Hepatocyte (in vitro differentiated cells): ENCODE measurements at places on chromosomes 11 and 22. TPM values are rescaled to one million over a fixed set of nuclear protein-coding genes. Genes with fewer than 3 reads are reported as not detected.

Gene NLRP14
- polyA plus RNA-seq = not detected in 2 replicates

Gene APOBEC3H
- not detected in 2 replicates for polyA plus RNA-seq

Gene TMEM25
- 35.6 and 42.9 TPM in 2 replicates for polyA plus RNA-seq

Gene CCND1
- polyA plus RNA-seq = 81.9 and 82.9 TPM in 2 replicates

Gene MS4A8
- 1.7 and 2.3 TPM in 2 replicates for polyA plus RNA-seq

Gene SAA4
- polyA plus RNA-seq = 75.6 and 101 TPM in 2 replicates

Gene OR52I2
- polyA plus RNA-seq = not detected in 2 replicates

Gene NOX4
- polyA plus RNA-seq = 5.5 and 9.4 TPM in 2 replicates

Gene NRIP3
- polyA plus RNA-seq = 2.2 and 2.9 TPM in 2 replicates

Gene B3GAT1
- 0.40 TPM in 1 of 2 replicates, not detected in the other for polyA plus RNA-seq

Gene PLAAT5
- polyA plus RNA-seq = 0.18 and 0.95 TPM in 2 replicates

Gene PDE3B
- polyA plus RNA-seq = 10.9 and 15.8 TPM in 2 replicates

Gene FDXACB1
- polyA plus RNA-seq = 0.64 and 2.2 TPM in 2 replicates

Gene ANO5
- 1.2 and 2.6 TPM in 2 replicates for polyA plus RNA-seq

Gene OR4C16
- polyA plus RNA-seq = not detected in 2 replicates

Gene KRTAP5-2
- polyA plus RNA-seq = not detected in 2 replicates

Gene SHANK2
- polyA plus RNA-seq = 18.2 and 20.7 TPM in 2 replicates

Gene PATE4
- 0.35 TPM in 1 of 2 replicates, not detected in the other for polyA plus RNA-seq

Gene RBMXL2
- polyA plus RNA-seq = 0.35 TPM in 1 of 2 replicates, not detected in the other

Gene SCT
- 20.5 and 21.7 TPM in 2 replicates for polyA plus RNA-seq

Gene RASSF10
- polyA plus RNA-seq = 0.17 and 0.53 TPM in 2 replicates

Gene HBG1
- not detected in 2 replicates for polyA plus RNA-seq

Gene VSIG10L2
- 0.04 TPM in 1 of 2 replicates, not detected in the other for polyA plus RNA-seq

Gene CDHR5
- 142 and 166 TPM in 2 replicates for polyA plus RNA-seq

Gene ROBO4
- 0.28 TPM in 1 of 2 replicates, not detected in the other for polyA plus RNA-seq

Gene VPS11
- 26.5 and 31.8 TPM in 2 replicates for polyA plus RNA-seq

Gene RHOD
- polyA plus RNA-seq = 55.5 and 77.6 TPM in 2 replicates

Gene CATSPER1
- not detected in 2 replicates for polyA plus RNA-seq

Gene SYCE3
- polyA plus RNA-seq = 1.4 and 1.5 TPM in 2 replicates

Gene DERL3
- 5.1 and 6.1 TPM in 2 replicates for polyA plus RNA-seq

Gene CNGA4
- polyA plus RNA-seq = 0.25 and 0.50 TPM in 2 replicates

Gene SOX10
- not detected in 2 replicates for polyA plus RNA-seq

Gene ALX4
- polyA plus RNA-seq = 1.3 and 1.9 TPM in 2 replicates

Gene ASCC2
- 54.2 and 54.8 TPM in 2 replicates for polyA plus RNA-seq

Gene TREH
- 10.7 and 15.1 TPM in 2 replicates for polyA plus RNA-seq
